CD4-positive, alpha-beta T cell (primary cell): ENCODE measurements at places on chromosomes 3 and 15.

DNA sequence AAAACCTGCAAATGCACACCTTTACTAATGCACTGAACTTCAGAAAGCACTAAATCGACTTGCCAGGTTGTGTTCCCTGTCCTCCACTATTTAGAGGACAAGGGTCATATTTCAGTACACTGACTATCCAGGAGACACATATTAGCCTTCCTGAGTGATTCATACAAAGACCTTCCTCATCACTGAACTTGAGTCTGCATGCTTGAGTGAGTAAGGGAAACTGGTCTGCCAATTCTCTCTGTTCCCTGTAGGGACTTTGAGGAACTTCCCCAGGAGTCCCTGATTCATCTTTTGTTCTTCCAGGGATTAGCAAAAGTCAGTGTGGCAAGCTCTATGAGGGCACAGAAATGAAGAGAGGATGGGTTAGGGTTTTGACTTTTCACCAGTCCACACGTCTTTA is 565.9 kb downstream of the PDCD6IP start:
- DNase-seq: no peak
- H3K27ac ChIP-seq: no peak overlapping the region
- H3K4me3 ChIP-seq: no peak overlapping the region

DNA sequence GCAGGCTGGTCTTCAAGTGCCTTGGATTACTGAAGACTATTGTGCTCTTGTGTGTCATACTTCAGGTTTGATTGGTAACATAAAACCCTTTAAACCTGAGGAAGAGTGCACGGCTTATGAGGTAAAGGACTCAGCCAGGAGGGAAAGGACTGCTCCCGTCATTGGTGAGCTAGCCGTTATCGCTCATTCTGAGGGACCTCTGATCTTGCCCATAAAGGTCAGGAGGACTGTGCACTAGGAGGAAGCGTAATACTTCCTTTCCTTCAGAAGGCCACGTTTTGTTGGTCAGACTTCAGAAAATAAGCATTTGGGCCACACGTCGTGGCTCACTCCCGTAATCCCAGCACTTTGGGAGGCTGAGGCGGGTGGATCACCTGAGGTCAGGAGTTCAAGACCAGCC is 37.7 kb downstream of the PXK start:
- peaks cover 11% of the 10 kb centered on the region for H3K36me3 ChIP-seq
- DNase-seq: no peak
- H3K27ac ChIP-seq: no peak overlapping the region

- H3K27me3 ChIP-seq: peaks cover 2% of the 10 kb centered on the region
- DNase-seq: no peak
- H3K4me3 ChIP-seq: no peak overlapping the region
- H3K36me3 ChIP-seq: no peaks in the 10 kb centered on the region
Measured at GRCh38 chr3:46903341-46904302, 26.1 kb downstream of the PTH1R start.

DNA sequence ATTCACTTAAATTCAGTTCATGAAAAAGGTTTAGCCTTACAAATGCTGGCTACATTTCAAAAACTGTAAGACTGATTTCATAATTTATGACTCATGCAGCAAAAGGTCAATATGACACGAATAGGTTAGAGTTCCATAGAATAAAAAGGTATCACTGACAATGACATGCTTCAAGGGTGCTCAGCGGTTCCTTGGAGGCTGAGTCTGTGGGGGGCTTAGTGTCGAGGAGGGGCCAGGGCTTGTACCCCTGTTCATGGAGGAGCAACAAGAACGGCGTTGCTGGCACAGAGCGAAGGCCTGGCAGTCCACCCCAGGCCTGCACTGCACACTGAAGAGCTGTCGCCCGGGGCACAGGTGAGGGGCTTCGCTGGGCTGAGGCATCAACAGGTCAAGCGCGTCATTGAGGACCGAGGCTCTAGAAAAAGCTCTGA is 174.2 kb downstream of the NR1D2 start:
- H3K4me3 ChIP-seq: no peak overlapping the region
- H3K27ac ChIP-seq: no peak overlapping the region
- H3K36me3 ChIP-seq: no peaks in the 10 kb centered on the region
- H3K4me1 ChIP-seq: no peaks in the 10 kb centered on the region

GRCh38 chr3:110180733-110181132 is 843.4 kb upstream of the DPPA4 start:
- H3K27me3 ChIP-seq: no peaks in the 10 kb centered on the region
- H3K36me3 ChIP-seq: no peaks in the 10 kb centered on the region
- no peak for DNase-seq
- no peak overlapping the region for H3K4me3 ChIP-seq
- no peak overlapping the region for H3K27ac ChIP-seq
- H3K4me1 ChIP-seq: no peaks in the 10 kb centered on the region

- no peak overlapping the region for H3K27ac ChIP-seq
- H3K4me1 ChIP-seq: no peaks in the 10 kb centered on the region
- no peak for DNase-seq
- H3K36me3 ChIP-seq: no peaks in the 10 kb centered on the region
Measured at GRCh38 chr3:87351937-87352336, 75.6 kb upstream of the POU1F1 start.

DNA sequence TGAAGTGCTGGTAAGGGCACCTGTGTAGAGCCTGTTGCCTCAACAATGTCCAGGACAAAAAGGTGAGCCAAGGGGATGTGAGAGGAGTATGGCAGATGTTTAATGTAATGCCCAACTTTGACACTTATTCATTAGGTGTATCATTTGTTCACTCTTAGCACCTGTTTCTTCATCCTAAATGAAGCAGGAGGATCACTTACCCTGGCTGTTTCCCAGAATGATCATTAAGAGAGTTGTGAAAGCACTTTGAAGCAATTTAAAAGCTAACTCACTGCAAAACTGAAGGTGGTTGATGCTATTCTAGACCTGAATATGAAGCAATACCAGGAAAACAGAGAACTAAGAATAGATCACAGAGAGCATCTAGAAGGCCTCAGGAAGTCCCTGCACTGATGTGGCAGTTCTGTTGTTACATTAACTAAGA is 3.4 kb upstream of the HHLA2 start:
- H3K4me3 ChIP-seq: no peak overlapping the region
- DNase-seq: no peak
- H3K4me1 ChIP-seq: peaks cover 14% of the 10 kb centered on the region
- no peaks in the 10 kb centered on the region for H3K36me3 ChIP-seq

DNA sequence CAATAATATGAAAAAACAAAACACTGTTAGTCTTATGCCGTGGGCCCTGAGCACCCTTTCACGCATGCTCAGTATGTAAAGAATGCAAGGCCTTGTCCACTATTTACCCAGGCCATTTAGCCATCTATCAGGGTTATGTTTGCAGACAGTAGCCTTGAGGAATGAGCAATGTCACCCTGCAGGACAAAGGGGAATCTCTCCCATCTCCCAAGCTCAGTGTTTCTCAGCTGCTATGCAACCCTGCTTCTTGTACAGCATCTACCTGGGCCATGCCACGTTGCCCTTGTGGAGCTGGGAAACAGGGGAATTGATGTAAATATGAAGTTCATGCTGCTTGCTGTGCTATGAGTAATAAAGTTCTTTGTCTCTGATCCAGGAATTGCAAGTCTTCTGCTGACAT is 51.5 kb upstream of the SLCO2A1 start:
- no peak overlapping the region for H3K4me3 ChIP-seq
- no peak for DNase-seq
- no peak overlapping the region for H3K27ac ChIP-seq
- H3K36me3 ChIP-seq: no peaks in the 10 kb centered on the region

- no peak for DNase-seq
- H3K27ac ChIP-seq: no peak overlapping the region
- no peaks in the 10 kb centered on the region for H3K27me3 ChIP-seq
- H3K4me1 ChIP-seq: no peaks in the 10 kb centered on the region
- H3K36me3 ChIP-seq: no peaks in the 10 kb centered on the region
- H3K4me3 ChIP-seq: no peak overlapping the region
Measured at GRCh38 chr15:47504624-47505256, 212.6 kb upstream of the SEMA6D start.

DNA sequence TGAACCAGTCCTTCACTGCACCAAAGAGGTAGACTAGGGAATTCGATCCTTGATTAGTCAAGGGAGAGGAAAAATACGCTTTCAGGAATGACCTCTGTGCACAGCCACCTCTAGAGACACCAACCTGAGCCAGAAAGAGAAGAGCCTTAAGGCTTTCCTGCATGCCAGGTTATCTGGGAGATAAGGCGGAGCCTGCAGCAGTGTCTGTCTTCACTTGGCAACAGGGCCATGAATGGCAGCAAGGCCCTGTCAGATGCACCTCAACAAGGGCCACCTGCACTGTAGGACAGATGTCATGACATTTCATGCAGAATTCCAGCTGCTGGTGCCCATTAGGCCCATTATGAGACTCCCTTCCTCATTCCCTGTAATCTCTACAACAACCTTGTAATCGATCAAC is 88.1 kb downstream of the MEX3B start:
- H3K36me3 ChIP-seq: no peaks in the 10 kb centered on the region
- no peak overlapping the region for H3K4me3 ChIP-seq
- H3K27me3 ChIP-seq: no peaks in the 10 kb centered on the region
- H3K27ac ChIP-seq: no peak overlapping the region
- no peak for DNase-seq
- H3K4me1 ChIP-seq: no peaks in the 10 kb centered on the region

- H3K27ac ChIP-seq: no peak overlapping the region
- no peak for DNase-seq
- no peaks in the 10 kb centered on the region for H3K4me1 ChIP-seq
- H3K4me3 ChIP-seq: no peak overlapping the region
Measured at GRCh38 chr15:42849836-42850235, 70.7 kb downstream of the TTBK2 start.

- H3K36me3 ChIP-seq: no peaks in the 10 kb centered on the region
- H3K27ac ChIP-seq: no peak overlapping the region
- no peaks in the 10 kb centered on the region for H3K27me3 ChIP-seq
- DNase-seq: no peak
- no peak overlapping the region for H3K4me3 ChIP-seq
- no peaks in the 10 kb centered on the region for H3K4me1 ChIP-seq
Measured at GRCh38 chr3:73832426-73832825, 207.7 kb upstream of the PDZRN3 start.

DNA sequence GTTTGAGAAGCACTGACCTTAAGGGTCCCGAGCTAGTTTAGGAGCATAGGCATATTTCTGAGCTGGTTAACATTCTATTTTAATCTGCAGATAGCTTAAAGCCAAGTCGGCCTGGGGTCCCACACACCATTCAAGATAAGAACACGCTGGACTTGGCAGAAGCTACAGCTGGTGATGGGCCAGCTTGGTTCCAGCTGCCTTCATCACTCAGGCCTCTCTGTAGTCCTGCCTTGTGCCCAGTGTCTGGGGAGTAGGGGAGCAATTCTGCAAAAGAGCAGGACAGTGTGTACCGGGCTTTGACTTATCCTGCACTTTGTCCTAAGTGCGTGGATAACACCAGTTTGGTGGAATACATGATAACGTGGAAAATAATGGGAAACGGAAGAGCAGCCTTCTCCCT is 164.5 kb downstream of the MEGF11 start:
- H3K27ac ChIP-seq: no peak overlapping the region
- no peaks in the 10 kb centered on the region for H3K36me3 ChIP-seq
- H3K27me3 ChIP-seq: no peaks in the 10 kb centered on the region
- DNase-seq: no peak
- H3K4me1 ChIP-seq: no peaks in the 10 kb centered on the region
- H3K4me3 ChIP-seq: no peak overlapping the region

DNA sequence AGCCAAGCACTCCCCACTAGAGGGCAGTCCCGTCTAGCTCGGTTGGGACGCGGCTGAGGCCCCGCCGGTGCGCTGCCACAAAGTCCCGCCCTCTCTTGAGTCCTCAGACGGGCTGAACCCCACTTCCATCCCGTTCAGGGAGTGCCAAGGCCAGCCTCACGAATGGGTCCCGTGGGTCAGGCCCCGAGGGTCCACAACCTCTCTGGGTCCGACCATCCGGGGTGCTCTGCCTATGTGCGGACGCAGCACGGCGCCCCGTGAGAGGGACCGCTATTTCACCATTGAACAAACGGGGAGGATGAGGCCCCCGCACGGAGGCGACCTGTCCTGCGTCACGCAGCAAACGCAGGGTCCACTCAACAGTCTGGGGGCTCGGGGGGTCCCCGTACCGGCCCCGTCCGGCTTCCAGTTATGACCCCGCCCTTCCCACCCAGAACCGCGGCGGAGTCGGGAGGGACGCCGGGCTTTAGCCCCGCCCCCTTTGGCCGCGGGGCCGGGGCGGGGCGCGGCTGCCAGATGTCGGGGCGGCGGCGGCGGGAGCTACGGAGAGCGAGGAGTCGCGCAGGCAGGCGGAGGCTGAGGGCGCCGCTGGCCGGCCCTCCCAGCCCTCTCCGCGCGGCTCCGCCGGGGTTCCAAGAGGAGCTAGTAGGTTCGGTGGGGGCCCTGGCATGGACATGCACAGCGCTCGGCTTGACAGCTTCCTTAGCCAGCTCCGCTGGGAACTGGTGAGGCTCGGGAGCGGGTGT is at the start of gene INKA1:
Gene INKA1, plus strand, starts transcription at position 543 of the 746 bp plus-strand sequence. Its CDS starts 132 bp downstream, at position 675.
- peak within 1 kb of the TSS; percentile 85 for H3K4me3 ChIP-seq
- no peaks in the 10 kb centered on the region for H3K36me3 ChIP-seq
- H3K27ac ChIP-seq: peak within 1 kb of the TSS; percentile 69
- H3K27me3 ChIP-seq: no peaks in the 10 kb centered on the region

DNA sequence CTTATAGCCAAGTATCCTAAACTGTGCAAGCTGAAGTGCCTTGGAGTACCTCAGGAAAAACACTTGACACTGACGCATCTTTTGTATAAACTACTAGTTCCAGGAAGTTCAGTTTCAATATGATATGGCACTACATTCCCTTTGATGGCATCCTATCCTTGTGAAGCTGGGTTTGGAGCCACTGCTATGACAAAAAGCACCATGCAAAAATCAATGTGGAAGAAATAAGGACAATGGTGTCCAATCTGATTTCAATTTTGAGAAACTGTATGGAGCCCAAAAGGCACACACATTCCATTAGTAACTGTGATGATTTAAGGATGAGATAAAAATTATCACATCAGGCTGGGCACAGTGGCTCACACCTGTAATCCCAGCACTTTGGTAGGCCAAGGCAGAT is 5.6 kb downstream of the RPS27L start:
- peaks cover 27% of the 10 kb centered on the region for H3K36me3 ChIP-seq
- no peak overlapping the region for H3K4me3 ChIP-seq

DNA sequence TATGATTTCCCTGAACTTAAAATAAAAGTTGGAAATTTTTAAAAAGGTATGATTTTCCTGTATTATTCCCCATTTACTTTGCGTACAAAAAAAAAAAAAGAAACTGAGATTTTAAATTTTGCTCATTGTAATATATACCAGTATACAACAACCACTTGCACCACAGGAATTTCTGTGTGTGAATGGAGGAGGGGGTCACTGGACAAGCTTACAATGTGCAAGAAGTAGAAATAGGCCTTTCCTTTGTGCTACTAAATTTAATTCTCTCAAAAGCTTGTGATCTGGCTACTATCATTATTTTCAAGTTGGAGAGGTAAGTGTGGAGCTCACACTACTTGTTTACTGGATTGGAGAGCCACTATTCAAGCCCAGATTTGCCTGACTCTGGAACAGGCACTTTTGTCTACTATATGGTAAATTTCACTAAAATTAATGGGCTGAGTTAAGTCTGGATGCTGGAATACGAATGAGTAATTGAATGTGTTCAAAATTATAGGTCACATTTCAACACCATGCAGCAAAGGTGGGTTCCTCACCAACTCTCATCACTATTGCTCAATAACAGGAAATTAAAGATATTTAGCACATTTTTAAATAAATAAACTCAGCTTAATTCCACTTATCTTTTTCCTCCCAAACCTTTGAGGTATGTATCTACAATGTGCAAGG is 148.0 kb upstream of the MBNL1 start:
- no peak overlapping the region for H3K4me3 ChIP-seq
- no peak for DNase-seq
- H3K36me3 ChIP-seq: no peaks in the 10 kb centered on the region
- no peak overlapping the region for H3K27ac ChIP-seq
- H3K4me1 ChIP-seq: no peaks in the 10 kb centered on the region
- no peaks in the 10 kb centered on the region for H3K27me3 ChIP-seq

GRCh38 chr3:177603148-177603603 is 405.9 kb upstream of the TBL1XR1 start:
- no peaks in the 10 kb centered on the region for H3K36me3 ChIP-seq
- H3K4me1 ChIP-seq: peaks cover 23% of the 10 kb centered on the region
- H3K4me3 ChIP-seq: no peak overlapping the region
- H3K27me3 ChIP-seq: no peaks in the 10 kb centered on the region
